CD8-positive, alpha-beta T cell (primary cell): ENCODE measurements at places on chromosomes 7 and 10.

- DNase-seq, result no peak
Measured at GRCh38 chr7:156962897-156963296, 13.4 kb downstream of the NOM1 start.

- DNase-seq, result no peak
Measured at GRCh38 chr10:25294032-25294926, 119.5 kb downstream of the GPR158 start.

DNA sequence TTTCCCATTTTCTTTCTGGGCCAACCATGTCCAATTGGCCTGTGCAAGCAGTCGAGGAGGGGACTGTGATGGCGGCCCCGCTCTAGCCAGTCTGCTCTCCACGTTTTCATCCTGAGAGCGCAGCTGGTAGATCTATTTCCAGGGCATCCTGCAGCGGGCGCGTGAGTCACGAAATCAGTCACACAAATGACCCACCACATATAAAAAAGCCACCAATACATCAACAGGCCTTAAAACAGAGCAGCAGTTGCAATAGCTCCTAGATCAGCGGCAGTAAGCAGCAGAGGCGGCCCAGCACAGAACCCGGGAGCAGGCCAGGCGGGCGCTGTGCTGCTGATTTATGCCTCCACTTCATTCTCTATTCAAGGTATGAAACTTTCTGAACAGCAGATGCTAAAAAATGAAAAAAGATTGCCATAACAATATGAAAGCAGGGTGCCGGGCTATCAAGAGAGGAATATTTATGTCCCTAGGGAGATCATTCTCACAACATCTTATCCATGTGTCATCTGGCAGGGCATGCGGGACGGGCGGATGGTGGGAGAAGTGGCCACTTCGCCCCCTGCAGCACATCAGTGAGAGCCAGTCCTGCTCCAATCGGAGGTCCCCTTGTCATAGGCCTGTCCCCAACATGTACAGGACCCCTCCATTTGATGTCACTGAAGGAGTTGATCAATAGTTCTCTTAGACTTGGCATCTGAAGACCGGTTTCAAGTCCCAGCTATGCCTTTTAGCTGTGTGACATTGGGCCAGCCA lies 98.0 kb upstream of the GPR26 start:
- no peak for DNase-seq

- DNase-seq, result no peak
Measured at GRCh38 chr10:44971935-44972757, 6.5 kb downstream of the DEPP1 start.

DNA sequence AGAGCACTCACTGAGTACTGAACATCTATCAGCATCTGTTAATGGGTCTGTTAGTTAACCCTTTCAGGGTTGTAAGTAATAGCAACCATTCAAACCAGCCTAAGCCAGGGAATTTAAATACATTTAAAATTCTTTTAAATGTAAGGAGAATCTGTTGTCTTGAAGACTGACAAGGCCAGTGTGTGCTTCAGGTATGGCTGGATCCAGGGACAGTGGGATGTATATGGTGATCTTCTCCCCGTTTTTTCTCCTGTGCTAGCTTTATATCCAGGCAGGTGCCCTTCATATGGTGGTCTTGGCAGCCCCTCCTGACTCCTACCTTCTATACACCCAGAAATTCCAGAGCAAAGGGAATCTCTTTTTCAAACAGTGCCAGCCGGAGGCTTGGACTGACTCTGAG lies 46.6 kb upstream of the DAGLB start:
- no peak for DNase-seq

DNA sequence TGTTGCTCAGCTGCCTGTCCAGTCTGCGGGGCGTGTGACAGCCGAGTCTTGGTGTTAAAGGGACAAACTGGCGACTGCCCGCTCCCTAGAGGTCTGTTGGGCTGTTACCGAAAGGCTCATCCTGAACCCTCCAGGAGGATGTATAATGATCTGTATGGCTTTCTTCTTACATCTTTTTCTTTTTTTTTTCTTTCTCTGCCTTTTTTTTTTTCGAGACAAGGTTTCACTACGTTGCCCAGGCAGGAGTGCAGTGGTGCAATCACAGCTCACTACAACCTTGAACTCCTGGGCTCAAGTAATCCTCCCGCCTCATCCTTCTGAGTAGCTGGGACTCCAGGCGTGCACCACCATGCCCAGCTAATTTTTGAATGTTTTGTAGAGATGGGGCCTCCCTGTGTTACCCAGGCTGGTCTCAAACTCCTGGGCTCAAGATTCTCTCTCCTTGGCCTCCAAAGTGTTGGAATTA lies 857 bp downstream of the INTS15 start:
- no peak for DNase-seq

GRCh38 chr7:133293384-133294160 lies 40.7 kb downstream of the EXOC4 start:
- no peak for DNase-seq

- peak; percentile 29 for DNase-seq
Measured at GRCh38 chr7:55469271-55469681, 103.0 kb downstream of the VOPP1 start.
